Stimulated activated CD8-positive, alpha-beta memory T cell treated with anti-CD3 and anti-CD28 coated beads, Interleukin-2, amount 100 ng/mL, for 1 hour (primary cell): ENCODE measurements at places on chromosomes 3 and 15.

DNA sequence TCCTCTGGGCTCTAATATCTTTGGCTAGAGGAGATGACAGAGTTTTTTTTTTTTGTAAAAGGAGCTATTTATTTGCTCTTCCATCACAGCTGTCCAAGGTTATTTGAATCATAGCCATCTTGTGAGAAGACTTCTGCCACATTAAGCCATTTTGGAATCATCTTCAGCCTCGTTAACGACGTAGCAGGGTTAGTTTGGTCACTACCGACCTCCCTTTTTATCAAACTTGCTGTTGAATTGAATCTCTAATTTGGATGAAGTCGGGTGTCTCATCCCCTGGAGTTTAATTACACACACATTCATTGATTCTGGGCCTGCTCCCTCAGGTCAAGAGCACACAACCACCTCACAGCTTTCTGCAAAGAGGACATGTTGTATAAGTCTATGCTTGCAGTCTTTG is 238.7 kb downstream of the CPNE4 start:
- DNase-seq = no peak

DNA sequence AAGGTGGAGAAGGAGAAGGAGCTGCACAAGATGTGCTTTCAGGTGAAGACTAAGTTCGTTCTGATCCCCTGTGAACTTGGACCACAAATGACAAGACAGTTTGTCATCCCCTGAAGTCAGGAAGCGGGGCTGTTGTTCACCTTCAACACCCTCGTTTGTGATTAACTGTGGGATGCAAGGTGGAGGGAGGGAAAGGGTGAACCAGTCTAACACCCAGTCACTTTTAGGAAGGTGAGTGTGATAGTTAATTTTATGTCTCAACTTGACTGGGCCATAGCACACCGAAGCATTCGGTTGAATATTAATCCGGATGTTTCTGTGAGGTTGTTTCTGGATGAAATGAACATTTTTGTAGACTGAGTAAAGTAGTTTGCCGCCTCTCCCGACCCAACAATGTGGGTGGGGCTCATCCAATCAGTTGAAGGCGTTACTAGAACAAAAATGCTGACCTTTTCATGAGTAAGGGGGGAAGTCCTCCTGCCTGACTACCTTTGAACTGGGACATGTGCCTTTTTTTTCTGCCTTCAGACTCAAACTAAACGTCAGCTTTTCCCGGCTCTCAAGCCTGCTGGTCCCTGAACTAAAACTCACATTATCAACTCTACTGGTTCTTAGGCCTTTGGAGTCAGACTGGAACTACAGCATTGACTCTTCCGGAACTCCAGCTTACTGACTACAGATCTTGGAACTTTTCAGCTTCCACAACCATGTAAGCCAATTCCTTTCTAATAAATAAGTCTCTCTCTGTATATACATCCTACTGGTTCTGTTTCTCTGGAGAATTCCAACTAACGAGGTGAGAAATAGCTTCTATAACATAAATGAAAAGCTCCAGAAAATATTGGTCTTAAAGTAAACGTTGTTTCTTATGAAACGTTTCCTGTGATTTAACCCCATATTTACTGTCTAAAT is 264.0 kb upstream of the SLITRK3 start:
- no peak for DNase-seq

GRCh38 chr3:129888771-129889170 is 4.7 kb downstream of the TMCC1 start:
- DNase-seq = no peak

DNA sequence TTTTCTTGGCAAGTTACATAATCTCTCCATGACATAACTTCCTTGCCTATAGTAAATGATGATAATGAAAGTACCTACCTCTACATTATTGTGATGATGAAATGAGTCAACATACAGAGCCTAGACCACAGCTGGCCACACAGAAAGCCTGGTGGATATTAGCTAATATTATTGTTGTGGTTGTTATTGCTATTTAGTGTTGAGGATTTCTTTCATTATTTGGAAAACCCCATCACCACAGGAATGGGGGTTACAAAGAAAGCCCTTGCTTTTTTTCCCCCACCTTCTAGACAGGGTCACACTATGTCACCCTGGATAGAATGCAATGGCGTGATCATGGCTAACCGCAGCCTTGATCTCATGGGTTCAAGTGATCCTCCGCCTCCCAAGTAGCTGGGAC is 125.0 kb downstream of the PDZRN3 start:
- DNase-seq = no peak

DNA sequence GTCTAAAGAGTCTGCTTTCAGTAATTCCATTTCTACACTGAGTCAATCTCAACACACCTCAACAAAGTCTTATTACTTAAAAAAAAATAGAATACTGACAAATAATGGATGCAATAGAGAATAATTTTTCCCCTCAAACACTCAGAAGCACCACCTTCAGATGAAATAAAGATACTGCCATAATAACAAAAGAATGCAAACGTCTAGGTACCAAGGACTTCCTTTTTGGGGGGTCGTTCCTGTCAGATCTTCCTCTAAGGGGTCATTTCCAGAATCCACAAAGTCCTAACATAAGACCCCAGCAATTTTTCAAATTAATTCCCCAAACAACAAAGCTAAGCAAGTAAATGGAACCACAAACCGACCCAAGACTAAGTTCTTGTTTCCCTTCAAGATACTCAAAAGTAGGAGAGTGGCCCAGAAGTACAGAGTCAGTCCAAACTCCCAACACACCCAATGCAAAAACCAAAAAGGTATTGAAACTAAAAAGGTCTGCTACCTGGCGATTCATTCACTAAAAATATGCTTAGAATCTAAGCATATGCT is 1.3 kb downstream of the RYK start:
- no peak for DNase-seq
